Activated naive CD4-positive, alpha-beta T cell treated with anti-CD3 and anti-CD28 coated beads for 36 hours (primary cell): ENCODE measurements at places on chromosomes 2 and 18. TPM values are rescaled to one million over a fixed set of nuclear protein-coding genes. Genes with fewer than 3 reads are reported as not detected.
A peak's percentile ranks its signal among the peaks of the same experiment; 100 is the strongest.

The HNMT gene
- total RNA-seq = not detected

The ACTG2 gene
- not detected for total RNA-seq

The NPC1 gene
- 25.9 TPM for total RNA-seq

The EEF1B2 gene
- total RNA-seq = 1,373 TPM

The C1QL2 gene
- not detected for total RNA-seq

The HOXD13 gene
- not detected for total RNA-seq

The SH2D6 gene
- 0.88 TPM for total RNA-seq

The CKAP2L gene
- 49.2 TPM for total RNA-seq

GRCh38 chr2:168336786-168337388, 89.5 kb upstream of the STK39 start:
- peak; percentile 80 for DNase-seq
- H3K27me3 ChIP-seq = no peaks in the 10 kb centered on the region
- H3K4me1 ChIP-seq = peaks cover 7% of the 10 kb centered on the region
- no peaks in the 10 kb centered on the region for H3K36me3 ChIP-seq
- H3K27ac ChIP-seq = no peak overlapping the region

GRCh38 chr2:72570413-72570812, 255.4 kb downstream of the EXOC6B start:
- H3K27ac ChIP-seq = no peak overlapping the region
- H3K4me3 ChIP-seq = no peak overlapping the region
- no peak for DNase-seq
- H3K27me3 ChIP-seq = no peaks in the 10 kb centered on the region
- H3K4me1 ChIP-seq = no peaks in the 10 kb centered on the region

GRCh38 chr2:73218298-73218697, 4.3 kb downstream of the SMYD5 start:
- no peak for DNase-seq
- H3K4me3 ChIP-seq = no peak overlapping the region
- no peaks in the 10 kb centered on the region for H3K27me3 ChIP-seq
- no peak overlapping the region for H3K27ac ChIP-seq
- H3K36me3 ChIP-seq = peaks cover 15% of the 10 kb centered on the region
- H3K4me1 ChIP-seq = peaks cover 24% of the 10 kb centered on the region

DNA sequence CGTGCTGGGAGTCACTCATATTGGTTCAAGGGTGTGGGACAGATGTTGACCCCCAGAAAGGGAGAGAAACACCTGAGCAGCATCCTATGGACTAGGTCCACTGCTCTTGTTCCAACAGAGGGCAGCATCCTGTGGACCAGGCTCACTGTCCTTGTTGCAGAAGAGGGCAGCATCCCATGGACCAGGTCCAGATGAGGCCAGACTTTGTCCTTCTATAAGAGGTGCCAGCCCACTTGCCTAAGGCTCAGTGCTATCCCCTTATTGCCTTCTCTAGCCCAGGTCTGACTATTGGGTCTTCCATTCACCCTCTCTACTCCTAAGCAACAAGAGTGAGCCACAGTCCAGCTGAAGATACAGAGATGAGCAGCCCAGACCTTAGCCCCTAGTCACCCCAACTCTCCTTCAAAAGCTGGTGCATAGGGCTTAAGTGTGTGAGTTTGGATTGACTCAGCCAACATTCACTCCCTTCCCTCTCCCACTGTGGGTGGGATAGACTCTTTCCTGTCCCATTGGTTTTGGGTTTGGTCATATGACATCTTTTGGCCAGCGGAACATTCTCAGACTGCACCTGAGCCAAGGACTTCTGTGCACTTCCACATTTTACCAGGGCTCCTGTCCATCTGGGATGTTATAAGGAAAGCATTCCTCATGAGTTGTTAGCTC, 132.4 kb upstream of the GPC1 start:
- no peak overlapping the region for H3K27ac ChIP-seq
- H3K36me3 ChIP-seq = no peaks in the 10 kb centered on the region
- H3K27me3 ChIP-seq = peaks cover 2% of the 10 kb centered on the region
- no peak for DNase-seq
- H3K4me3 ChIP-seq = no peak overlapping the region
